ENCODE measurements at places on chromosomes 1 and 21.

- no peak for DNase-seq
These were observed 7.4 kb downstream of the KYAT3 start for GRCh38 chr1:88985032-88985431.

- no peak for DNase-seq
These were observed 1.1 kb downstream of the ARV1 start for GRCh38 chr1:230979952-230980351.

DNA sequence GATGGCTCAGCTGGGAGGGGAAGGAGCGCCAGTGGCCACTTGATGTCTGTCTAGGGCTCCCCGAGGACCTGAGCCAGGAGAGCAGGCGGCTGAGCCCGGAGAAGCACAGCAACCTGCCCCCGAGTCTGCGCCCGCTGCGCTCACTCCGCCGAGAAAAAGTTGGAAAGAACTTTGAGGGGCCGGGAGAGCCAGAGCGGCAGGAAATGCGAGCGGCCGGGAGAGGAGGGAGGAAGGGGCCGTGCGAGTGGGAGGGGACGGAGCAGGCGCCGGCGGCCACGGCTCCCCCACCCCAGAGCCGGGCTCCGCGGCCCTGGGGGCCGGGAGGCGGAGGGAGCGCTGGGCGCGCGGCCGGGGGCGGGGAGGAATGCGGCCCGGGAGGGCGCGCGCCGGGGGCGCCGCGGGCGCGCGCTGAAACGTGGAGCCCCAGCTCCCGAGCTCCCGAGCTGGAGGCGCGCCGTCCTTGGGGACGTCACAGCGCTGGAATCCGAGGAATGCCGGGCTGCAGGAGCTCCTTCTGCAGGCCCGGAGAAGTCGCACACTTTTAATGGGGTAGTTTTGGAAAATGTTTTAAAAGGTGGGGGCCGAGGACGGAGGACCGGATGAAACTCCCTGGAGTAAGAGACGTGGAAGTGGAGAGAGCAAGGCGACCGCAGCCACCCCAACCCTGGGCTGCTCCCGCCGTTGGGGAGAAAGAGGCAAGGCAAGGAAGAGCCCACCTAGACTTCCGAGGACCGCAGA, at the start of gene PTPN14:
Gene PTPN14, minus strand, starts transcription at position 167 of the 738 bp plus-strand sequence. CDS start 86,799 bp downstream, outside the sequence.
- no peak for DNase-seq

- no peak for DNase-seq
These were observed 20.4 kb downstream of the CCT8 start for GRCh38 chr21:29053011-29053553.

- peak; percentile 20 for DNase-seq
These were observed 489 bp downstream of the ACTN2 start for GRCh38 chr1:236686815-236687160.

GRCh38 chr1:201486187-201486586, 17.2 kb upstream of the PHLDA3 start:
- no peak for DNase-seq
